ENCODE measurements at places on chromosomes 4 and X.

- DNase-seq = peak; percentile 28
Observed at GRCh38 chrX:15854080-15854655, 445 bp downstream of the AP1S2 start.

DNA sequence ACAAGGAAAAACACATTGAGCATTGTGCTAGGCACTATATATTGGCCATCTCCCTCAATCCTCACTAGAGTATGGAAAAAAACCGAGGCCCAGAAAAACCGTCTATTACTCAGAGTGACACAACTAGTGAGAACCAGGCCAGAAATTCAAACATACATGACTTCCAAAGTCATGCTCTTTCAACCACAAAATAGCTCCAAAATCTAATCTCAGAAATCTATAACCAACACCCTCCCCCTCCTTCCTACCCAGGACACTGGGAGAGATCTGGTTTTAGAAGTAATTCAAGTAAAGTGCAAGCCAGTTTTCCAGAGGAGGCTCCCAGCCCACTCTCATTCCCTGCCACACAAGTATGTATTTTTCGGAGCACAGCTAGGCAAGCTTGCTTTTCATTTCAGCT is 7.6 kb downstream of the HS3ST1 start:
- DNase-seq = no peak

DNA sequence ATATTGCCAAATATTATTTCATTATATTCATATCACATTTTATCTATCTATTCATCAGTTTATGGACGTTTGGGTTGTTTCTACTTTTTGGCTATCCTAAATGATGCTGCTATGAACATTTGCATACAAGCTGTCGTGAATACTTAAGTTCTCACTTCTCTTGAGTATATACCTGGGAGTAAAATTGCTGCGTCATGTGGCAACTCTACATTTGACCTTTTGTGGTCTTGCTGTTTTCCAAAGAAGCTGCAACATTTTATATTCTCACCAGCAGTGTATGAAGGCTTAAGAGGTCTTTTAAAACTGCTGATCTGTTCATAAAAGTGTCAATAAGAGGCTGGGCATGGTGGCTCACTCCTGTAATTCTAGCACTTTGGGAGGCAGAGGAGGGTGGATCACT is 5.8 kb downstream of the PYURF start:
- DNase-seq = no peak

DNA sequence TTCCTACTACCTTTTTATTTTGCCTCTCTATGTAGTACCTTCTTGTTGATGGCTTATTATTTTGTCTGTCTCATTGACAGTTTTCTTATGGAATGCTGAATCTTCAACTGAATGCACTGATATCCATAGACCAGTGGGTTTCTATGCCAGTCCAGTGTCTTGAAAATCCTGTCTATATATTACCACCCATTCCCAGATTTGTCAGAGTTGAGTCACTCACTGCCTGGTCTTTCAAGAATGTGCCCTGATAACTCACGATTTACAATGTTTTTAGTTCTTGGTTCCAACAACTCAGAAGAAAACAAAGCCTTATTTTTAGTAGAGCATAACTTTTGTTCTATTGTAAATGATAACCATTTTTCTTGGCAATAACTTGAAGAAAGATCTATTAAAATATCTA is 606.0 kb upstream of the PITX2 start:
- no peak for DNase-seq

GRCh38 chr4:141905751-141906150 is 269.4 kb downstream of the IL15 start:
- DNase-seq = no peak

DNA sequence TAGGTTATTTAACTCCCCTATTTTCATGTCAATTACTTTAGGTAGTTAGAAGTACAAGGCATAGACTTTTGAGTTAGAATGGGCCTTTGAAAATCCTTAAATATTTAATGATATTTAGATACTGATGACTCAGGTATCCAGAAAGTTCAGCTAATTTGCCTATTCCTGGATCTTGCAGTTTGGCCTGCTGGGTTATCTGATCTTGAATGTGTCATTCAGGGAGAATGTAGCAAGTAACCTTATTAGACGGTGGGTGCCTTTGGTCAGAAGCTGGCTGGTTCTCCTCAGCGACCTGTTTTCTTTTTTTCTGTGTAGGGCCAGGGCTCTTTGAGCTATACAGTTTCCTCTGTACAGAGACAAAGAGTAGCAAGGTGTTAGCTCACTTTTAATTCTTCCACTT is 42.0 kb downstream of the MTM1 start:
- DNase-seq = no peak

- DNase-seq = no peak
Observed at GRCh38 chr4:73815145-73815544, 21.3 kb upstream of the CXCL6 start.

DNA sequence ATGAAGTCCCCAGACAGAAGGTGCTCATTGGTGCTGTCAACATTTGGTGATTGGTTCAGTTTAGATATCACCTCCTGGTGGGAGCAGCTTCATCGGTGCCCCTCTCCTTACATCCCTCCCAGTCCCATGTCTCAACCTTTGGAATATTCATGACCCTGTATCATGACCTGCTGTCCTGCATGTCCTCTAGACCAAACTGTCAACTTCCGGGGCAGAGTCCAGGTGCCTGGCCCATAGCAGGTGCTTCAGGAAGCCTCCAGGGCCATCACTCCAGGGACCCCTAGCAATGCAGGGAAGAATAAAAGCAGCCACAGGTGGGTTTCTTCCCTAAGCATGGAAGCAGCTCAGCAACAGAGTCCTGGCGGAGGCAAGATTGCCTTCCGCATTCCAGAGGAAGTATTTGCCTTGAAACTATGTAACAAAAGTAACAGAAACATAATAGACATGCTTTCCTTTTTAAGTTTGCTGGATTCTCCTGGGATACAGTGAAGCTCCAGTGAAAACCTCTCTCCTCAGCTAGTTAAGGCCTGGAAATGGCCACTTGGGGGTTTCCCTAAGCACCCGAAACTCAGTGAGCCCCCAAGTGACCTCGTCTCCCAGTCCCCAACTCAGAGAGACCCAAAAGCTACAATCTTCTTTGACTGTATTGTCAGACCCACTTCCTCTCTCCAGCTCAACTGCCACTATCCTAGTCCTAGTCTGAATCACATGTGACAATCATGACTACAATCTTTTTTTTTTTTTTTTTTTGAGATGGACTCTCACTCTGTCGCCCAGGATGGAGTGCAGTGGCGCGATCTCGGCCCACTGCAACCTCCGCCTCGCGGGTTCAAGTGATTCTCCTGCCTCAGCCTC is 1.3 kb upstream of the ATP6AP1 start:
- DNase-seq = no peak

DNA sequence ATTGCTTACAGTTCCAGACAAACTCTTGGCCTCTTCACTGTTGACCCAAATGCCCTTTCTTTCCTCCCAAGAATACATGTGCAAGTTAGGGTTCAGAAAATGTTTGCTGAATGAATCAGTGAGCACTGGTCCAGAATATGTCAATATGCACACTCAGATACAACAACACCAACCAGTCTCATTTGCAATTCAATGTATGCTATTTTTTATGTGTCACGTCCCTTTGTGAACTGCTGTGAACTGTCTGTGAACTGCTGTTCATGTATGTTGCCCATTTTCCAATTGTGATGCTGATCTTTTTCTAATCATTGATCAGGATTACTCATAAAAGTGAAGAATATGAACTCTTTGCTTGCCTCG is 17.8 kb downstream of the GAB3 start:
- DNase-seq = no peak

- no peak for DNase-seq
Observed at GRCh38 chrX:85504381-85504780, 124.9 kb upstream of the POF1B start.

GRCh38 chrX:153526042-153526441 is 8.6 kb downstream of the ATP2B3 start:
- no peak for DNase-seq

DNA sequence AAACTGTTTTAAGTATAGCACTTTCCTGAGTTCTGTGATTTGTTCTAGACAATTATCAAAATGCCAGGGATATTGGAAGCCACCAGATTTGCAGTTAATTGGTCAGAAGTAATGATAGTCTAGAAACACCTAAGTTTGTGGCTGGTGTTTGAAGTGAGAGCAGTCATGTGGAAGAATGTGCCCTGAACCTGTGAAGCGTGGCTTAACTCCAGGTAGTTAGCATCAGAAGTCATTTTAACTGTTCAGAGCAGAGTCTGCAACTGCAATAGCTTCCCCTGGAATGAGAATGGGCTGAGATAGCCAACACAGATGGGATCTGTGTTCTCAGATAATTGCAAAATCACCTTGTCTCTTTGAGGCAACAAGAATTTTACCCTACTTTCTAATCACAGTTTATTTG is 255.1 kb upstream of the GK2 start:
- DNase-seq = no peak

GRCh38 chrX:52261125-52261462 is 76.4 kb downstream of the MAGED4 start:
- DNase-seq = no peak

Data from stimulated activated CD8-positive, alpha-beta memory T cell treated with anti-CD3 and anti-CD28 coated beads, Interleukin-4, amount 100 ng/mL, for 24 hours (primary cell).